ENCODE measurements at places on chromosomes 1 and 21. TPM values are rescaled to one million over a fixed set of nuclear protein-coding genes. Genes with fewer than 3 reads are reported as not detected.

Gene RIMS3
- polyA plus RNA-seq = 0.46 TPM

Gene CLCNKB
- not detected for polyA plus RNA-seq

Gene PRDX6
- 561 TPM for polyA plus RNA-seq

Gene YIPF1
- 14.4 TPM for polyA plus RNA-seq

- no peak for DNase-seq
Measured at GRCh38 chr1:34009340-34009985, 145.6 kb downstream of the HMGB4 start.

- no peak for DNase-seq
Measured at GRCh38 chr1:112196731-112197130, 199.3 kb upstream of the CTTNBP2NL start.

GRCh38 chr21:23986987-23987386, 1620.3 kb downstream of the MRPL39 start:
- no peak for DNase-seq

GRCh38 chr1:229117664-229118300, 153.1 kb upstream of the RAB4A start:
- no peak for DNase-seq

DNA sequence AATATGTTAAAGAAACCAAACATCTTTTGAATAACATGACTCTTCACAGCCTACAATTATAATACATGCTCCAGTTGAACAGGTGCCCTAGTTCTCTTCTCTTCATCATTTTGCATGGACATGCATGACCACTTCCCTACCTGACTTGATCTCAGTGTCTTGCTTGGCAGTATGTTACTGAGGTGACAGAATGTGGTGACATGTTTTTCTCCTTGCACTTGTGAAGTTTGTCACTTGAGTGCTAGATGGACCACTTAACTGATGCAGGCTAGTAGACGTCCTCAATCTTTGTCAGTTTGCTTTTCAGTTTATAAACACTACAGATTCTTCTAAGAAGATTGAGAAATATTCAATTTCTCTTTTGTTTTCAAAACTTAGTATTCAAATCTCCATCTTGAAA, 10.1 kb upstream of the KRTAP13-2 start:
- no peak for DNase-seq

DNA sequence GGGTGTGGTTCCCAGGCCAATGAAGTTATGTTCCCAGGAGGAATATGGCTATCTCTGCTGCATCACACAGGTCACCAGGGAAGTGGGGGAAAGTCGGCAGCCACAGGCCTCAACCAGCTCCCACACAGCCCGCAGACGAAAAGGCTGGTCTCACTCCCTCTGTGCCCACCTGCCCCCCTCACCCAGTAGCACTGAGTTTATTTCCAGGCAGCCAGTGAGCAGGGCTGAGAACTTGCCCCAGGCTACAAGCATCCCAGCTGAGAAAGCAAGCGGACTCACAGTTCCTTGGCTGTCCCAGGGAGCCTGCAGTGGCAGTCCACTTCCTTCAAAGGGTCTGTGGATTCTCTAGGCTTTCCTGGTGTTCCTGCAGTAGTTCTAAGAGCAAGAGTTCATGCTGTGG, 68.9 kb downstream of the SLC5A9 start:
- no peak for DNase-seq

GRCh38 chr21:42360317-42360716, 6.0 kb downstream of the TFF1 start:
- DNase-seq = no peak

GRCh38 chr1:153368495-153368894, 6.9 kb downstream of the S100A12 start:
- no peak for DNase-seq

GRCh38 chr1:41356752-41357151, 4.5 kb upstream of the FOXO6 start:
- no peak for DNase-seq

DNA sequence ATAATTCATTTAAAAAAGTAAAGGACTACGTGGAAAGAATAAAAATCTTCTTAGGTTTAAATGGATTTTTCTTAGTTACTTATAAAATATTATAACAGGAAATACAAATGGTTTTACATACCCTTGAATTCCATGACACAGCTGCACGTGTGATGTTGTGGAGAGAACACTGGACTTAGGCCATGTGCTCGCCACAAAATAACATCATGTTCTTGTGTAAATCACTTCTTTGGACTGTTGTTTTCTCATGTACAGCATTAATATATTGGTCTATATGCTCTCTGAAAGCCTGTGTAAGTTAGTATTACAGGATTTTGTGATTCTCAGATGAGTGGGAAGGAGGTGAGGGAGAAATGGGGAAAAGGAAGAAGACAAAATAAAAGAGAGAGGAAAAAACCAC, 228.2 kb downstream of the DNM3 start:
- DNase-seq = peak; percentile 73

DNA sequence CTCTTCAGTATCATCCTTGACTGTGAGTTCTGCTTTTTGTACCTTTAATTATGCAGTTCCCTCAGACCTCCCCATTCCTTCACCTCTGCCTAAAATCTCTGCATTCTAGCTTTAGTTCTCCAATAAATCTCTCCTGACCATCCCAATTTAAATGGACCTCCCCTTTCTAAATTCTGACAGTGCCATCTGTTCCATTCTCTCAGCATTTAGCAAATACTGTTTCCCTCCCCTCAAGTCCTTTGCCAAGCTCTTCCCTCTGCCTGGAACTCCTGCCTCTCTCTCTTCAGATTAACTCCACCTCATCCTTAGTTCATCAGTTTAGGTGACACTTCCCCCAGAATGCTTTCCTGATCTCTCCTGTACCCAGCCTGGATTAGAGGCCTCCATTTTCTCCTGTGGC, 54.0 kb upstream of the JUN start:
- DNase-seq = no peak

DNA sequence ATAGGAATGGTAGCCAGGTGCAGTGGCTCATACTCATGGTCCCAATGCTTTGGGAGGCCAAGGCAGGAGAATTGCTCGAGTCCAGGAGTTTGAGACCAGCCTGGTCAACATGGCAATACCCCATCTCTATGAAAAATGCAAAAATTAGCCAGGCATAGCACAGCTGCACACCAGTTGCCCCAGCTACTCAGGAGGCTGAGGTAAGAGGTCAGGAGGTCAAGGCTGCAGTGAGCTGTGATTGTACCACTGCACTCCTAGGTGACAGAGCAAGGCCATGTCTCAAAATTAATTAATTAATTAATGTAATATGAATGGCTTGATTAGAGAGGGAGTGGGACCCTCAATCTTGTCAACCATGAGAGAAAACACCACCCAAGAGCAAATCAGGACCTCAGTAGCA, 198.7 kb upstream of the DUSP10 start:
- DNase-seq = no peak

DNA sequence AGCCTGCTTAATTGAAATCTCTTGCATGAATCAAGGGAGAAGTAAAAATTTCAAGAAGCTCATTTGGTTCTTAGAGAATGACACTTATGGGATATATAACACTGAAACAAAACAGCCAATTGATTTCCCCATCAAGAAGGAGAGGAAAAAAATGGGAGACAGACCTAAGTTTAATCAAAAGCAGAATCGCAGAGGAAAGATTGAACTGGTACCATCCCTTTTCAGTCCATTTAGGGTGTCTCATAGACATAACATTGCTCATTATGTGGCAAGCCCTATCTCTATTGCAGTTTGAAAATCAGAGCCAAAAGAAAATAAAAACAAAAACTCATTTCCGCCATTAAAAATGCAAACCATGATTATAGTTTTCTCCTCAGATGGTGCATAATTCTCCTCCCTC, 119.6 kb downstream of the AK5 start:
- DNase-seq = no peak

- peak; percentile 11 for DNase-seq
Measured at GRCh38 chr1:3821447-3821846, 25.1 kb upstream of the LRRC47 start.

All from hindlimb muscle (tissue), 1 donor.